ENCODE measurements at places on chromosomes 11 and 22. TPM values are rescaled to one million over a fixed set of nuclear protein-coding genes. Genes with fewer than 3 reads are reported as not detected.

MMP11 gene
- total RNA-seq, result not detected

GRM5 gene
- not detected for total RNA-seq

RFPL3 gene
- not detected for total RNA-seq

- no peaks in the 10 kb centered on the region for H3K27me3 ChIP-seq
- H3K4me1 ChIP-seq, result peaks cover 8% of the 10 kb centered on the region
- no peak overlapping the region for H3K4me3 ChIP-seq
- no peak for DNase-seq
- H3K36me3 ChIP-seq, result no peaks in the 10 kb centered on the region
These were observed 352.9 kb upstream of the DDI1 start for GRCh38 chr11:103683576-103683975.

GRCh38 chr22:49046546-49047361 lies 780.9 kb downstream of the BRD1 start:
- no peak overlapping the region for H3K4me3 ChIP-seq
- no peak overlapping the region for H3K27ac ChIP-seq
- no peak for DNase-seq
- no peaks in the 10 kb centered on the region for H3K27me3 ChIP-seq
